ENCODE measurements at places on chromosomes 3 and 15.

- no peak for DNase-seq
Observed at GRCh38 chr3:9308298-9308990, 54.4 kb upstream of the THUMPD3 start.

DNA sequence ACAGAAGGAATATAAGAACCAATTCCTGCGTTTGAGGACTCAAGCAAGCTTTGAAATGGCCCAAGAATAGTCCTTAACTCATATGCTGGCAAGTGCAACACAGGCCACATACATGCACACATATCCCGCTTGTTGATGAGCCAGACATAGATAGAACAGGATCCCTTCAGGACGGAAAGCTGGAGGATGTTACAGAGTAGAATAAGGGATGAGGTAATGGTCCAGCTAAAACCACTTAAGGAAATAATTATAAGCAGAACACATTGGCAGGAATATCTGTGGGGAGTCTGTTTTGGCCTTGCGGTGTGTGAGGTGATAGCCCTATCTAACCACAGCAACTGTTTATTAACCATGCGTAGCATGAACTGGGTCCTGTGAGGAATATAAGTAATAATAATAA is 25.0 kb downstream of the SCG3 start:
- DNase-seq, result no peak

GRCh38 chr3:194988495-194989165 is 282.3 kb downstream of the XXYLT1 start:
- DNase-seq, result no peak

DNA sequence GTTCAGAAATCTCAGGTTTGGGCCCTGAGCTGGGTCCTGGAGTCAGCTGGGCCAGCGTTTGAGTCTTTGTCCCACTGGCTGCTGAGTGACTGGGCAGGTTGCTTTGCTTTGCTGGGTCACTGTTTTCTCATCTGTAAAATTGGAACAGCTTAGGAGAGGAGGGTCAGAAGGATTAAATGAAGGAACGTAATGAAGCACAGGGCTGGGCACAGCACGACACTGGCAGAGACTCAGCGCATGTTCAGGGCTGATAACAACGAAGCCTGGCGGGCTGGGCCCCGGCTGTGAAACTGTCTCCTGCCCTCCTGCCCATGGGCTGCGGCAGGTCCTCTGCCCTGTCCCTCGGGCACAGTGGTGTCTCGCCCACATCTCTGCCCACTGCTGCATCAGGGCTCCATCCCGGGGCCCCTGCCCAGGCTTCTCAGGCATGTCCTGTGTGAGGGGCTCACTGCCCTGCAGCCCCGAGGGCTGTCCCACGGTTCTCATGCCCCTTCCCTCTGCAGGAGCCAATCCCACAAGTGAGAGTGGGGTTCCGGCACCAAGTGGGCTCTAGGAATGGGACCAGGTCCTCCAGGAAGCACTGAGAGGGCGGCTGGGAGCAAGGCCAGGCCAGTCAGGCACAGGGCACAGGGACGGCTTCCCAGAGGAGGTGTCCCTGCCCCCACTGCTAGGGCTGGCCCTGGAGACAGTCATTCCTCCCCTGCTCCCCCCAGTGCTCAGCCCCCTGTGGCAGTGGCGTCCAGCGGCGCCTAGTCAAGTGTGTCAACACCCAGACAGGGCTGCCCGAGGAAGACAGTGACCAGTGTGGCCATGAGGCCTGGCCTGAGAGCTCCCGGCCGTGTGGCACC is 88.0 kb downstream of the TBC1D2B start:
- no peak for DNase-seq

- no peak for DNase-seq
Observed at GRCh38 chr3:186187401-186188275, 78.7 kb upstream of the ETV5 start.

DNA sequence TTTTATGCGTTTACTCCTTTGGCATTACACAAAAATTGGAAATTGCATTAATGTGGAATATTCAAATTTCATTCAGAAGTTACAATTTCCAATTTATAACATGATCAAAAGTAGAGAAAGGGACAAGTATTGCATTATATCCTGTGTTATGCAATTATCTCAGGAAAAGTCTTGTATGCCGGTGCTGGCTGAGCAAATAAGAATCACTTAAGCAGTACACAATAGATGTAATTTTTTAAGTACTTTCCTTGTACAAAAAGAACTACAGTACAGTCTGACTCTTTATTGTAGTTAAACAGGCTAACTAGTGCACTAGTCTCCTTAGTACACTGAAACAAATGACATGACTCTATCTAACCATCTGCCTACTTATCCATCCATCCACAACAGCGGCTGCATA is 493.2 kb upstream of the KCNMB2 start:
- DNase-seq, result no peak

GRCh38 chr3:190357468-190357867 is 30.5 kb upstream of the CLDN16 start:
- no peak for DNase-seq

DNA sequence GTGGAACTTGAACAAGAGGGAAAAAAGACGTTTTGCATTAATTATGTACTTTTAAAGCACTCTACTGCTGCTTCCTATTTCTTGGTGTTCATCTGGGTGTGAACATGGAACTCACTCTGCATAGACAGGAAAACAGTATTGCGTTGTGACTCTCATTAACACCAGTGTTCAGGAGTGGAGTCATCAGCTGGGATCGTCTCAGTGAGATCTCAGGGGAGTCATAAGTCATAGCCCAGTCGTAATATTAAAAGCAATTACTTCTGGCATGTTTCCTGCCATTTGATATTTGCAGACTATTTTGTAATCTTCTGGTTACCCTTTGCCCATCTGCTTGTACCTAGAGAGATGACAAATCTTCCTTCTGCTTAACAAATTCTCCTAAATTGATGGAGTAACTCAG is 462.0 kb upstream of the ATP11B start:
- DNase-seq, result no peak

DNA sequence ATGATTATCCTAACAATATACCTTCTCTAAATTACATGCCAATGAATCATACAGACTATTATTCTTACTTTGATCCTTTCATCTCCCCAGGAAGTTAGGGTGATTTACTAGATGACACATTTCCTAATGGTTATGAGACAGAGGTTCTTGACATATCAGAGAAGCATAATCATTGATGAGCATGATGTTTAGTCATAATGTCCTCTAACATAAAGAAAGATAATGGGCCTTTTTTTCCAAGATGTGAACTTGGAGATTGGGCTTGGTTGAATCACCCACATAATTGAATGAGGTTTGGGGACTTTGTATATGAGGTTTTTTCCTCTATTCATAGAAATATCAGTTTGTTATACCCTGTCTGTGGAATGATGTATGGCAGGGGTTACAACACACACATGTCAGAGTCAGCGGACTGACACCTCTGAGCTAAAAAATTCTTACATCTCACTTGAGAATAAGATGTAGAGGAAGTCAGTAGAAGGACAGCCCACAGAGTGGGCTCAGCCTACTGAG is 69.7 kb upstream of the DCBLD2 start:
- no peak for DNase-seq

- DNase-seq, result no peak
Observed at GRCh38 chr3:150130404-150131100, 159.9 kb upstream of the PFN2 start.

GRCh38 chr15:99704444-99704838 is 28.8 kb downstream of the LYSMD4 start:
- no peak for DNase-seq

DNA sequence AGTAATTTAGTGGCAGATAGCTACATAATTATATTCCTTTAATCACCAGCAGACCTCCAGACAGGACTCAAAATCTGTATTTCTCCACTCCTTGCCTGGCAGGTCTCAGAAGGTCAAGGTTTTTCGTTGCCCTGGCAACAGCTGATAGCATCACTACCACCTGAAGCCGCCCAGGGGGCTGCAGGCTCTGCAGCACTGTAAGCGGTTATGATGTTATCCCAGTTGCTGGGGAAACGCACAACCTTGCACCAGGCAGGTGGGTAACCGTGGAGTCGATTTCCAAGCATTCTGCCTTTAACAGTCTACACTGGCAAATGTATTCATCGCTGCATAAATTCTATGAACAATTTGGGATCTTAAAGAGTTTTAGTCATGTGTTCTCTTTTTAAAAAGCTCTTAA is 756.3 kb downstream of the NTRK3 start:
- DNase-seq, result no peak

- DNase-seq, result no peak
Observed at GRCh38 chr15:63046917-63047760, 4.6 kb downstream of the TPM1 start.

DNA sequence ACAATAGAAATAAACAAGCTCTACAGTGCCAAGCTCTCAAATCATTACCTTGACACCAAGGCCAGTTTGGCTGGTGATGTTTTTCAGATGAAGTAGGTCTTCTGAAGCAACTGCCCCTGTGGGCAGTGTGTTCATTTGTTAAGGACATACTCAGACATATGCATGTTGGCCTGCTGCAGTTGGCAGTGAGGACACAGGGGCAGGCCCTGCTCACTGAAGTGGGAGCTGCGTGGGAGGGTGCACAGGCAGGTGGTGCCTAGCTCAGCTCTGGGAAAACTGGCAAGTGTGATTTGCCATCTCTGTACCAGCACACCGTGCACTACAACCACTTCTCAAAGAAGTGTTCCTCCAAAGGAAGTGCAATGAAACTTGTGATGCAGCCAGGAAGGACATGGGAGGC is 28.5 kb upstream of the SNRK start:
- DNase-seq, result no peak

- no peak for DNase-seq
Observed at GRCh38 chr3:169112153-169112892, 551.2 kb downstream of the MECOM start.

Data from C1 segment of cervical spinal cord (tissue), 14 donors.